ENCODE measurements at places on chromosomes 4 and X.

DNA sequence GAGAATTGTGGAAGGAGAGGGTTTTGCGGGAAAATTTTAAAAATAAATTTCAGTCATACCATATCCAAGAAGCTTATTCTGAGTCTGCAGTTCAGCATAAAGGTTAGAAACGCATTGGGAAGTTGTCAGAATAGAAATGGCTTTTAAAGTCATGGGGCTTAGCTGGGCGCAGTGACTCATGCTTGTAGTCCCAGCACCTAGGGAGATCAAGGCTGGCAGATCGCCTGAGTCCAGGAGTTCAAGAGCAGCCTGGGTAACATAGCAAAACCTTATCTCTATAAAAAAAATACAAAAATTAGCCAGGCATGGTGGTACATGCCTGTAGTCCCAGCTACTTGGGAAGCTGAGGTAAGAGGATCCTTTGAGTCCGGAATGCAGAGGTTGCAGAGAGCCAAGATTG, 3.9 kb upstream of the PLA2G12A start:
- no peak for DNase-seq

DNA sequence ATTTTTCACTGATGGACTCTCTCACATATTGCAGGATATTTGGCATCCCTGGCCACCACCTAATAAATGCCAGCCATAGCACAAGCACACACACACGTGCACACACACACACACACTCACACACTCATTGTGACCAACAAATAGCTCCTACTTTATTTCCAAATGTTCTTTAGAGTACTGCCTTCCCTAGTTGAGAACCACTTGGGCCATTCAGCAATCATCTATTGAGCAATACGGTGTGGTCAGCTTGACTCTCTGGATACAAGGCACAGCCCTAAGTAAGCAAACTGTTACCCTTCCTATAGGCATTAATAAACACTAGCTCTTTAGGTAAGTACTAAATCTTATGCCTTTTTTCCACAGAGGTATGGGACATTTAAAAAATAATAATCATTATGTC, 21.1 kb downstream of the CORIN start:
- DNase-seq, result no peak

GRCh38 chr4:41095973-41096372, 118.4 kb downstream of the APBB2 start:
- peak; percentile 9 for DNase-seq

DNA sequence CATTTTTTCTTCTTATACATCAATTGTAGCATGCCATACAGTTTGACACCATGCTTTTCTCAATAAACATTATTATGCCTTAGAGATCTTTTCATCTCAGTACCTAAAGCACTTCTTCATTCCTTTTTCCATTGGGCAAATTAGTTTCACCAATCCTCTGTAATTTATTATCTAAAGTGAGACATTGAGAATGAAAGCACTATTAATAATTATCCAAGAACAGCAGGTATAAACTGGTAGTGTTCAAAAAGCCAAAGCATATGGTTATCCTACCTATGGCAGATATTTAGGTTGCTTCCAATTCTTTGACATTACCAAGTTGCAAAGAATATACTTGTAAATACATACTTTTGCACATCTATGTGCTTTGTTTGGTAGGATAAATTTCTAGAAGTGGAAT, 15.6 kb downstream of the LAMTOR3 start:
- no peak for DNase-seq

GRCh38 chrX:119579414-119579813, 5.1 kb downstream of the UBE2A start:
- no peak for DNase-seq

GRCh38 chrX:10288373-10288975, 131.7 kb downstream of the CLCN4 start:
- DNase-seq, result no peak

GRCh38 chr4:113300471-113300928, 251.0 kb downstream of the ANK2 start:
- DNase-seq, result no peak

DNA sequence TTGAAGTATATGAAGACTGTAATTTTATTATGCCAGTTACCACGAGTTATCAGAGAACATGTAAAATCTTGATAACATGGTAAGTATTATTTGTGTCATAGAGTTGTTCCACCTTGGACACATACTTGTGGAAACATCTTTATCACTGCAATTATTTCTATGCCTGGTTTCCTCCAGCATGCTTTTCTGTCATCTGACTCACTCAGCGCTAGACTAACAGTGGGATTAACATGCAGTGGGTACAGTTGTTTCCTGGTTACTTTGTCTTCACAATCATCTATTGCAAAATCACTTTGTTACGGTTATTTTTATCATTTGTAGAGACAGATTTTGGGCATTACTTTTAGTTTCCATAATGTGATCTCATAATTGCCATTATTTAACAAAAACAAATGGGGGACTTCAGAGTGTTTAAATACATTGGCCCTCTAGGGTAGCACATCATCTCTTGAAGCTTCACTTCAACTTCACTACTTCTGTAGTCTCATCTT, at the start of gene STATH:
STATH (plus strand) TSS at position 441 of the 491 bp plus-strand sequence. CDS start 2,472 bp downstream, outside the sequence.
- DNase-seq, result no peak

GRCh38 chr4:140806163-140806562, 50.0 kb upstream of the TBC1D9 start:
- no peak for DNase-seq

- no peak for DNase-seq
These were observed 407.9 kb downstream of the TMA16 start for GRCh38 chr4:163902417-163902816.

DNA sequence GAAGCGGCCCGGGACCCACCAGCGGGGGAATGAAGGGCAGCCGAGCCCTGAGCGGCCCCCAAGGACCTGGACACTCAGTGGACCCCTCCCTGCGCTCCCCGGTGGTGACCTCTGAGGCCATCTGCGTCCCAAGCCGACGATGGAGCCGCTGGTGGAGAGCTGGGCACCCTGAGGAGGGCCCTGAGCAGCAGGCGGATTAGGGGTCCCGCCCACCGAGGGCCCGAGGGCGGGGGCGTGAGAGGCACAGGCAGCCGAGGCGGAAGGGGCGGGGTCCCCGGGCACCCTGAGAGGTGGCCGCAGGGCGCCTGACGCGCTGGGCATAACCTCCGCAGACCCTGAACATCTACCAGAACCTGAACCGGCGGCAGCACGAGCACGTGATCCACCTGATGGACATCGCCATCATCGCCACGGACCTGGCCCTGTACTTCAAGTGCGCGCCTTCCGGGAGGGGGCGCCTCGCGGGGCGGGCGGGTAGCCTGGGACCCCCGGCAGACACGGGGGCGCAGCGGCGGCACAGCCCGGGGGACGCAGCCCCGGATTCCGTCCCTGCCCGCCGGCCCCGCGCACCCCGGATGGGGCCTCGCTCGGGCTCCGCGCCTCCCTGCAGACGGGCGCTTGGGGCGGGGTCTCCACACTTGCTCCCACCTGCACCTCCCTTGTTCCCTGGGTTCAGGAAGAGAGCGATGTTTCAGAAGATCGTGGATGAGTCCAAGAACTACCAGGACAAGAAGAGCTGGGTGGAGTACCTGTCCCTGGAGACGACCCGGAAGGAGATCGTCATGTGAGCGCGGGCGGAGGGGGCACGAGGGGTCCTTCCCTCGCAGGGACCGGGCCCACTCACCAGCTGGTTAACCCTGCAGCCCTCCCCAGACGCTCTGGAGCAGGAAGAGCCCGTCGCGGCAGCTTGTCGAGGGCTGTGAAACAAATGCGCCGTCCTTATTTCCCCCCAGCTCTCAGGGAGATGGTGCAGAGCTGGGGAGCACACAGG, 10.3 kb downstream of the ATP5ME start:
- DNase-seq, result no peak

DNA sequence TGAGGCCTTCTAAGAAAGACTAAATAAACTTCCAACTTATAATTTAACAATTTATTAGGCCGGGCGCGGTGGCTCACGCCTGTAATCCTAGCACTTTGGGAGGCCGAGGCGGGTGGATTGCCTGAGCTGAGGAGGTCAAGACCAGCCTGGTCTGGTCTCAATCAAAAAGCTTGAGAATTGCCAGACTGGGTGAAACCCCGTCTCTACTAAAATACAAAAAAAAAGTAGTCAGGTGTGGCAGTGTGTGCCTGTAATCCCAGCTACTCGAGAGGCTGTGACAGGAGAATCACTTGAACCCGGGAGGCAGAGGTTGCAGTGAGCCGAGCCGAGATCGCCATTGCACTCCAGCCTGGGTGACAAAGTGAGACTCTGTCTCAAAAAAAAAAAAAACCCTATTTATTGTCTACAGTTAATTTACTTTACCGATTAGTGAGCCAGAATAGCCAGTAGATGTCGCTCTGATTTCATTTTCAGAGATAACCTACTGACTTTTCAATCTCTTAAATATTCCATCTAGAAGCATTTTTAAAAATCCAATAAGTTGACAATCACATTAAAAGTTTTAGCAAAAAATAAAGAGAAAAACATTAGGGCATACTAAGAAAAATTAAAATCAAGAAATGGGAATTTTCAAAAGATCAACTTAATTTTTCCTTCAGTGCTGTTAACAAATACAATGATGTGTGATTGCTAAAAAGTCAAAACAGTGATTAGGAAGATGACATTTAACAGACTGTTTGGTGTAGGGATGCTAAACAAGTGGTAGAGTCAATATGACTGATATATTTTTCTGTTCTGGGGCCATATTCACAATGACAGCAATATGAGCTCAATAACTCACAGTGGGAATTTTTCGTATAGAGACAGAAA, 4.3 kb upstream of the SHROOM3 start:
- peak; percentile 31 for DNase-seq

DNA sequence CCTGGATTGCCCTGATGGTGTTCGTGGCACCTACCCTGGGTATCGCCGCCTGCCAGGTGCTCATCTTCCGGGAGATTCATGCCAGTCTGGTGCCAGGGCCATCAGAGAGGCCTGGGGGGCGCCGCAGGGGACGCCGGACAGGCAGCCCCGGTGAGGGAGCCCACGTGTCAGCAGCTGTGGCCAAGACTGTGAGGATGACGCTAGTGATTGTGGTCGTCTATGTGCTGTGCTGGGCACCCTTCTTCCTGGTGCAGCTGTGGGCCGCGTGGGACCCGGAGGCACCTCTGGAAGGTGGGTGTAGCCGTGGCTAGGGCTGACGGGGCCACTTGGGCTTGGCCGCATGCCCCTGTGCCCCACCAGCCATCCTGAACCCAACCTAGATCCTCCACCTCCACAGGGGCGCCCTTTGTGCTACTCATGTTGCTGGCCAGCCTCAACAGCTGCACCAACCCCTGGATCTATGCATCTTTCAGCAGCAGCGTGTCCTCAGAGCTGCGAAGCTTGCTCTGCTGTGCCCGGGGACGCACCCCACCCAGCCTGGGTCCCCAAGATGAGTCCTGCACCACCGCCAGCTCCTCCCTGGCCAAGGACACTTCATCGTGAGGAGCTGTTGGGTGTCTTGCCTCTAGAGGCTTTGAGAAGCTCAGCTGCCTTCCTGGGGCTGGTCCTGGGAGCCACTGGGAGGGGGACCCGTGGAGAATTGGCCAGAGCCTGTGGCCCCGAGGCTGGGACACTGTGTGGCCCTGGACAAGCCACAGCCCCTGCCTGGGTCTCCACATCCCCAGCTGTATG, 1.8 kb downstream of the AVPR2 start:
- DNase-seq, result no peak

DNA sequence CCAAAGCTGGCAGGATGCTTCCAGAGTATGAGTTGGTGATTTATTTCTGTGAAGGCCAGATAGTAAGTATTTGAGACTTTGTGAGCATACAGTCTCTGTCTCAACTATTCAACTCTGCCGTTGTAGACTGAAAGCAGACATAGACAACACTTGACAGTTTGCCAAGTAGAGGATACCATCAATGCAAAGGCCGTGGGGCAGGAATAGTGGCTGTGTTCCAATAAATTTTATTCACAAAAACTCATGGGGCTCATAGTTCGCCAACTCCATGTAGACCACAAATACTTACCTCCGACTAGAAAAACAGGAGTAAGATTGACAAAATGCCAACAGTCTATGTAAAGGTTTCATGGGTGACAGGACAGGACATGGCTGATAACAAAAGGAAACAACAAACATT, 3.7 kb upstream of the PIR start:
- DNase-seq, result no peak

- no peak for DNase-seq
These were observed 1.9 kb downstream of the PHKA1 start for GRCh38 chrX:72712094-72712755.

GRCh38 chr4:15144249-15144966, 142.1 kb downstream of the CPEB2 start:
- DNase-seq, result no peak

- no peak for DNase-seq
These were observed 23.9 kb upstream of the GPR34 start for GRCh38 chrX:41664908-41665307.

GRCh38 chrX:129642641-129643040, 12.1 kb downstream of the APLN start:
- DNase-seq, result no peak

DNA sequence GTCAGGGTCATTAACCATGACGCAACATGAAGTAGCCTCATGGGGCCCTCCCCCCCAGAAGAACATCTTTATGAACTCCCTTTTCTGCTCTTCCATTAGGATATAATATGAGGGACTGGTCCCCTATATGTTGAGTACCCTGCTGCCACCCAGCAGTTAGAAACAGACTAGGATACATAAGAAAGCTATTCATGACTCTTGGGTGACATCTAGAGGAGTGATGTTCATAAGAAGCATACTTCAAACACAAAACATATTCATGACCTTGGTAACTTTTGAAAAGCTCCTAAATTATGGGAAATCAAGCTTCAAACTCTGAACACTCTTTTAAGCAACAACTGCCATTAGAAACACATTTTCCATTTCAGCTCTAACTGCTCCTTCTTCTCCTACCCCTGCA, 155.2 kb upstream of the SPIN4 start:
- DNase-seq, result peak; percentile 5

GRCh38 chrX:123036401-123036800, 147.7 kb upstream of the GRIA3 start:
- DNase-seq, result no peak

DNA sequence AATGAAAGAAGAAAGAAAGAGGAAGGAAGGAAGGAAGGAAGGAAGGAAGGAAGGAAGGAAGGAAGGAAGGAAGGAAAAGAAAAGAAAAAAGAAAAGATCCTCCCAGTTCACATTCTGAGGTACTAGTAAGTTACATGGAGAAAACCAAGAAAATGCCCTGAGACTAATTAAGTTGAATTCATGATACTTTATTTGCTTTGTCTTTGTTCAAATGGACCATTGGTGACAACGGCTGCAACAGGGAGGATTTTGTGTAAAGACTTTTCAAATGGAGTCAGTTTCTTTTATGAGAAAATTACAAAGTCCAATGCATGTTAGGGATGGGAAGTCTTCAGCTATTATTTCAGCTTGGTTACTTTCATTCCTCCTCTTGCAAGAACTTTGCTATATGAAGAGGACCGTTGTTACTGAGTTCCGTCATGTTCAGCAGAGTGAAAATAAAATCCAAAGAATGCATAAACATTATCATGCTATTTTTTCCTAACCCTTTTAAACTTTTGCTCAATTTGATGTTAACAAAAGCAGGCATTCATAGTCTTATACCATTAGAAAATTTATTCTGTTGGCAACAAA, 8.3 kb downstream of the VCX3A start:
- no peak for DNase-seq

- no peak for DNase-seq
These were observed 16.0 kb upstream of the MMRN1 start for GRCh38 chr4:89878611-89879010.

- DNase-seq, result no peak
These were observed 71.8 kb downstream of the C4orf33 start for GRCh38 chr4:129167640-129168260.

GRCh38 chr4:36737691-36738090, 456.3 kb downstream of the DTHD1 start:
- no peak for DNase-seq

GRCh38 chr4:20983763-20984575, 283.7 kb downstream of the PACRGL start:
- no peak for DNase-seq

Data from HS-5 (cell line).